ENCODE measurements at places on chromosomes 6 and 20.

- DNase-seq, result no peak
Measured at GRCh38 chr6:138640028-138640427, 133.5 kb upstream of the CCDC28A start.

GRCh38 chr6:40535110-40535818 is 51.9 kb downstream of the LRFN2 start:
- no peak for DNase-seq

- no peak for DNase-seq
Measured at GRCh38 chr20:939606-940005, 23.5 kb upstream of the ANGPT4 start.

- DNase-seq, result no peak
Measured at GRCh38 chr6:75283907-75284631, 523 bp downstream of the TMEM30A start.

DNA sequence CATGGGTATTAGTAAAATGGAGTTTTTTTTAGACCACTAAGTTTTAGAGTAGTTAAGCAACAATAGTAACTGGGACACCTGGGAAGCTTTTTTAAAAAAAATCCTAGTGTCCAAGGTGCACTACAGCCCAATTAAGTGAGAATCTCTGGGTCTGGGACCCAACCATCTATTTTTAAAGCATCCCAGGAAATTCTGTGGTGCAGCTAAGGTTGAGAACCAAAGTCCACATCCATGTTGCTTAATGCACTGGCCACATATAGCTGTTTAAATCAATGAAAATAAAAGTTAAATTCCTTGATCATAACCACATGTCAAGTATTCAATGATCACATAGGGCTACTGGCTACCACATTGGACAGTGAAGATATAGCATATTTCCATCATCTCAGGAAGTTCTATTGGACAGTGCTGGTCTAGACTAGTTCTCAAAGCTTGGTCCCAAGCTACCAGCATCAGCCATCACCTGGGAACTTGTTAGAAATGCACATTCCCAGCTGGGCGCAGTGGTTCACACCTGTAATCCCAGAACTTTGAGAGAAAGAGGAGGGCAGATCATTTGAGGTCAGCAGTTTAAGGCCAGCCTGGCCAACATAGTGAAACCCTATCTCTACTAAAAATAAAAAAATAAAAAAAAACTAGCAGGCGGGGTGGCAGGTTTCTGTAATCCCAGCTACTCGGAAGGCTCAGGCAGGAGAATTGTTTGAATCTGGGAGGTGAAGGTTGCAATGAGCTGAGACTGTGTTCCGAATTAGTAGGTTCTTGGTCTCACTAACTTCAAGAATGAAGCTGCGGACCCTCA is 12.7 kb downstream of the KIF13A start:
- DNase-seq, result no peak

Measured in right kidney (tissue), 9 donors.